ENCODE measurements at places on chromosomes 6 and 20. TPM values are rescaled to one million over a fixed set of nuclear protein-coding genes. Genes with fewer than 3 reads are reported as not detected.

DNA sequence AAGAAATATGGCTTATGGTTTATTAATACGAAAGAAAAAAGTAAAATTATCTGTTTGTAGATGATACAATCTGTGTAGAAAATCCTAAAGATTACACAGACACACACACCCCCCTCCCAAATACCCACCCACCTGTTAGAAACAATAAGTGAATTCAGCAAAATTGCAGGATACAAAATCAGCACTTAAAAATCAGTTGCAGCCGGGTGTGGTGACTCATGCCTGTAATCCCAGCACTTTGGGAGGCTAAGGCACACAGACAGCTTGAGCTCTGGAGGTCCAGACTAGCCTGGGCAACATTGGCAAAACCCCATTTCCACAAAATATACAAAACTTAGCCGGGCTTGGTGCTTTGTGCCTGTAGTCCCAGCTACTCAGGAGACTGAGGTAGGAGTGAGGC, 42.3 kb downstream of the NINL start:
- no peak for DNase-seq

DNA sequence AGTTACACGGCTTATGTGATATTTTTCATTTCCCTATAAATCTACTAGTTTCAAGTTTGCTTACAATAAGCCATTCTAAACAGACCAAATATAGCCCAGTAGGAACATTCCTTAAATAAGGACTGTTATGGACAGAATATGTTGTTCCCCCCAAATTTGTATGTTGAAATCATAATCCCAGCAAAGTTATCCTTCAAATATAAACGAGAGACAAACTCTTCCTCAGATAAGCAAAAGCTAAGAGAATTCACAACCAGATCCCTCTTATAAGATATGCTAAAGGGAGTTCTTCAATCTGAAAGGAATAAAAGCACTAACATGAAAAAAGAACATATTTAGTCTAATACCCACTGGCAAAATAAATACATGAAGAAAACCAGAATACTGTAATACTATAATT, 795.5 kb upstream of the GJE1 start:
- no peak for DNase-seq

- DNase-seq, result no peak
Observed at GRCh38 chr6:12944001-12944400, 227.4 kb downstream of the PHACTR1 start.

DNA sequence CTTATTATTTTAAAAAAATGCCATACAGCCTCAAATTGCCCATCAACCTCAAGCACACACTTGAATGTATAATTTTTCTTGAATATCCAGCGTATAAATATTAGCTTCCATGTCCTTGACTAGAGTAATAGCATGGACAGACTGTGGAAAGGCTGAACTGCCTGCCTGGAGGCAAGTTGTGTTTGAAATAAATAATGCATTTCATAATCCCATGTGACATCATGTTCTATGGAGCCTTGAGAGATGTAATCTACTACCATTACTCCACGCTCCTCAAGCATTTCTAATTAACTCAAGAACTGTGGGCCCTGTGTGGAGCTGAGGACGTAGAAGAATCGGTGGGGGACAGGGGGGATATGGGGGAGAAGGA, 94.2 kb downstream of the CDS2 start:
- DNase-seq, result no peak

GRCh38 chr6:70045413-70045812, 179.1 kb downstream of the COL19A1 start:
- no peak for DNase-seq

- DNase-seq, result no peak
Observed at GRCh38 chr6:90925726-90926125, 338.9 kb upstream of the MAP3K7 start.

- no peak for DNase-seq
Observed at GRCh38 chr20:44187054-44187771, at the start of gene JPH2. Gene JPH2, minus strand, starts transcription at chr20:44187188. Its CDS starts 483 bp downstream, at chr20:44186705.

Gene DYNLT2
- 3.8 TPM for polyA plus RNA-seq

Gene OR2B6
- not detected for polyA plus RNA-seq

Data from muscle of back (tissue), 13 donors.